ENCODE measurements at places on chromosomes 11 and 22.

- DNase-seq = no peak
Observed at GRCh38 chr11:127059286-127059685, 58.7 kb upstream of the KIRREL3 start.

GRCh38 chr11:32056438-32056837 lies 34.4 kb upstream of the RCN1 start:
- no peak for DNase-seq

DNA sequence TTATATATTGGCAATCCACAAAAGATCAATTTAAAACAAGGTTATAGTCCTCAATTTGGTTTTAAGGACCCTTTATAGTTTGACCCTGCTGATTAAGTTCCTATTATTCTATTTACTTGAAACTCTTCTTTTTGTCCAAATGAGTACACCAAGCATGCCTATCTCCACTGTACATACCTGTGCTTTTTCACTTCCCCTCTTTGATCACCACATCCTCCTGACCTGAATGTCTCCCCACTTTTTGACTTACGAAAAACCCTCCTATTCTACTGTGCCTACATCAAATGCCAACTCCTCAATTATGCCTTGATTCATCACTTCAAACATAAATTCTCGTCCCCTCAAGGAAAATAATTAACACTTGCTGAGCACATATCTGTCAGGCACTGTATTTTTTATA lies 113.5 kb downstream of the SOX6 start:
- DNase-seq = no peak

DNA sequence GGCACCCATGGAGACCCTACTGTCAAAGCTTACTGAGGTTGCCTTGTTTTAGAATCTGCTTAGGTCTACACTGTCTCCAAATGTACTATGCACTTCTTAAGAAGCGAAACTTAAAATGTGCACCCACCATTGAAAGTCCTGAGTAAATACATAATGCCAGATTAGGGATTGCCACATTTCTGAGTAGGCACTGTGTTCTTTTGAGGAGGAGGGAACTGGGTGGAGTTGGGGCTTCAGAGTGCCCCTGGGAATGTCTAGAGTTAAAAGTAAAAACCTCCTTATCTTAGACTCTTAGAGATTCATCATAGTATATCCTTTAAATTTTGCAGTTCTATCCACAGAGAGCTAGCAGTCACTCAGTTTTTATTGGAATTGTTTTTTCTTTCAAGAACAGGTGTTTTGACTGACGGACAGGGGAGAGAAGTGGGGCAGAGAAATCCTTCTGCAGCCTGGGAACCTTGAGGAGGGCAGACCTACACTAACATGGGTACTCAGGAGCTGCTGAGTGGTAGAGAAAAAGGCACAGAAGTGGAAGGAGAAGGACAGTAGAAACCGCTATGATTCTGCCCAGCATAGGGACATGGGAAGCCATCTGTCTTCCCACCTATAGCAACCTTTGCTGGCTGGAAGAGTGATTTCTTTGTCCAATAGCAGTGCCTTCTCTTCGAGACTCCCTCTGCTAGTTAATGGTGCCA lies 33.4 kb upstream of the MICAL2 start:
- DNase-seq = no peak

GRCh38 chr11:34356913-34357700 lies 703 bp downstream of the ABTB2 start:
- DNase-seq = peak; percentile 75

- DNase-seq = no peak
Observed at GRCh38 chr11:17519061-17519885, 24.9 kb downstream of the USH1C start.

- no peak for DNase-seq
Observed at GRCh38 chr11:62923601-62924411, 2.6 kb upstream of the CHRM1 start.

DNA sequence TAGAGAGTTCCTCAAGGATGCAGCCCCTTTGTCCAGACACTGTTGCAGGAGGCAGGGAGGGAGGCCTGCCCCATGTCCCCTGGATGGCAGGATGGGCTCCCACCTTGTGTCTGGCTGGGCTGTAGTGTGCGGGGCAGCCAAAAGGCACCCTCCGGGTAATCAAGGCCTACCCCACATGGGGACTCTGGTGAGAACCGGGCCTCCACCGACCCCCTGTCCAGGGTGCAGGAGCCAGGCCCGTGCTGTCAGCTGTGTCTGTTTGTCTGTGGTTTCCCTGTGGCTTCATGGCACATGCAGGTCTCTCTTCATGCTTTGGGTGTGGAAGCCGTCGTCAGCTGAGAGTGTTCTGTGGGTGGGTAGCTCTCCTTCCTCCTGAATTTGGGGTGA lies 1240.9 kb downstream of the BRD1 start:
- DNase-seq = no peak

DNA sequence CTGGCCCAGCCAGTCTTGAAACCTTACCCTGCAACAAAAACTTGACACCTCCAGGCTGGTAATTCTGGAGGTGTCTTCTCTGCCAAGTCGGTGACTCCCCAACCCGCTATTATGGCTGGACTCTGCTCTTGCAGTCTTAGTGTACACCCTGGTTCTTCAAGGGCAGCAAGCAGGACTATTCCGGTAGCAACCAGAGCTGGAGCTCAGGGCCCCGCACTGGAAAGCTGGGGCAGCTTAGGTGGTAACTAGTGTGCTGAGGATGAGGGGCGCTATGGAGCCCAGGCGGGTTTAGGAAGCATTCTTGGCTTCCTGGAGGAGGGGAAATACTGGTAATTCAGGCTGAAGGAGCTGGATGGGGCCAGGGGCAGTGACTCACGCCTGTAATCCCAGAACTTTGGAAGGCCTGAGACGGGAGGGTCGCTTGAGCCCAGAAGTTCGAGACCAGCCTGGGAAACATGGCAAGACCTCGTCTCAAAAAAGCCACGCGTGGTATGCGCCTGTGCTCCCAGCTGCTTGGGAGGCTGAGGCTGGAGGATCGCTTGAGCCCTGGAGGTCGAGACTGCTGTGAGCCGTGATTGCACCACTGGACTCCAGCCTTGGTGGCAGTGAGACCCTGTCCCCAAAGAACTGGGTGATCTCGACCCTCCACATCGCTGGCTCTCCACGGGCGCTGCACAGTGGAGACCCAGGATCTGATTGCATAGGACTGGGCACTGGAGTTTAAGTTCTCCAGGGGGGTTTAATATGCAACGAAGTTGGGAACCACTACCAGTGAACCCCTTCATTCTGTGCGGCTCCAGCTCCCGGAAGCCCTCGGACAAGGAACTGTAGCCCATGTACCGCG lies 10.6 kb upstream of the AIFM3 start:
- no peak for DNase-seq

- DNase-seq = no peak
Observed at GRCh38 chr11:110778343-110778742, 66.1 kb upstream of the ARHGAP20 start.

GRCh38 chr11:57668434-57668782 lies 494 bp downstream of the ZDHHC5 start:
- no peak for DNase-seq

DNA sequence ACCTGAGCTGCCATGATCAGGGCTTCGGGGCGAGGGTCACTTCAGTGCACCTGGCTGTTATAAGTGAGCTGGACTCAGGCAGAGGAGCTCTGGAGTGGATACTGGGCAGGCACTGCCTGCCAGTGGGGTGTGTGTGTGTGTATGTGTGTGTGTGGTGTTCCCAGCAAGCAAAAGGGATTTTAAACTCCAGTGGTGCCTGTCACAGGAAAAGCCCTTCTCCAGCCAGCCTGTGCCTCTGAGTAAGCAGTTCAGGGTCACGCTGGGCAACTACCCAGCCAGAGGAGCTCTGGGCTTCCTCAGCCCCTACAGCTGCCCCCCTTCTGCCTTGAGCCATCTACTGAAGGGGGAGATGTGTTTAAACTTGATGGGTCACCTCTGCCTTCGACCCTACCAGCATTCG lies 109.0 kb downstream of the OSBP2 start:
- no peak for DNase-seq

DNA sequence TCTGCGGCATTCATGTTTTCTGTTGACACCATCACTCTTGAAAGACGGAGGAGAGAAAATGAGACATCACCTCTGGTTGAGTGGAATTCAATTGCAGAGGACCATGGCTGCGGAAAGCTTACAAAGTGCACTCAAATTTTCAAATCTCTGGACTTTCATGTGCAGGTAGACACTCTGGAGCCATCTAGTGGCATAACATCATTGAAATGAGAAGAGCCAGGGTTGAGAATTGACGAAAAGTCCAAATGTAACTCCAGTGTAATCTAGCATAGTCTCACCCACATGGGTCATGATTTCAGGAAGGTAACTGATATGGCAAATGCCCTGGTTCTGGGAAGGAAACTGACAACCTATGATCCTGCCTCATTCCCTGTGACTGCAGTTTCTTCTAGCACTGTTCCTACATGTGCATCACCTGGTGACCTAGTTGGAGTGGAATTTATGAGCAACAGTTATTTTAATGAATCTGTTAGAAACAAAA lies 687.8 kb downstream of the KCNA4 start:
- peak; percentile 1 for DNase-seq

DNA sequence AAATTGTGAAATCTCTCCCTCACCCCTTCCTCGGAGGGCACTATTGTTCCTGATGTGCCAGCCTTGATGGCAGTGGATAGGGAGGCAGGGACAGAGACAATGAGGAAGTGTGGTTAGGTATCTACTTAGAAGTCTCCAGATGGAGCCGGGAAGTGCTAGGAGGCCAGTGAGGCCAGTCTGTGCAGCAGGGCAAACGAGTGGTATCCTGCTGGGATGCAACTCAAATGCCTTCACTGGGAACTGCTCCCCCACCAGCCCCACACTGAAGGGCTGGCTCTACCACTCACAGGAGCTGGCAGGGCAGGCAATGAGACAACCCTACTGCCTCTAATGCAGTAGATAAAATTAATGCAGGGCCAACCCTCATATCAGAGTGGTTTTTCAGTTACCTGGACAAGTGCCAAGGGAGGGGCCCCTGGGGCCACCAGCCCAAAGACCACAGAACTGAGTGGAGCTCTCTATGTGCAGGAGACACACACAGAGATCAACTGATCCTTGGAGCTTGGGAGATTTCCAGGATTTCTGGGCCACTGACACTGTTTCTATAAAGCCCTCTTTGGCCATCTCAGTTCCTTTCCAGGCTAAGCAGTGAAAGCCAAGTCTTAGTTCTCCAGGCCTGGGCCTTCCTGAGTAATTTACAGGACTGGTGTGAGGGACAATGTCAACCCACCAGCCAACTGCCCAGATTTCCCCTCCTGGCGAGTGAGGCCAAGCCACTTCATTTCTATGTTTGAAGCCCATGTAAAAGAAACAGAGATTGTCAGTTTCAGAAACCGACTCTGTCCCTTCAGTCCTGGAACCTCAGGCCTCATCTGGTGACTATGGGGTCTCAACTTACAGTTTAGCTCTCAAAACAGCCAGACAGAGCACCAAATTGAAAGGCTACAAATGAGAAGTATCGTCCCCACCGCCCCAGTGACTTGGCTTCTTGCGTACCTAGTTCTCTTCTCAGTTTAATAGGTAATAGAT lies 4.1 kb downstream of the MIF start:
- no peak for DNase-seq

GRCh38 chr11:116467823-116468222 lies 305.0 kb downstream of the BUD13 start:
- DNase-seq = no peak

- peak; percentile 75 for DNase-seq
Observed at GRCh38 chr22:24402460-24403192, 24.8 kb upstream of the ADORA2A start.

- no peak for DNase-seq
Observed at GRCh38 chr11:102927624-102927990, 27.9 kb downstream of the MMP13 start.

GRCh38 chr11:126465573-126466188 lies 110.2 kb downstream of the ST3GAL4 start:
- peak; percentile 57 for DNase-seq

GRCh38 chr11:441418-442274 lies at the start of gene ANO9:
ANO9 (minus strand) TSS chr11:442011; CDS start chr11:441926, 85 bp downstream.
- peak; percentile 68 for DNase-seq

- DNase-seq = no peak
Observed at GRCh38 chr22:26477341-26477731, 6.2 kb downstream of the HPS4 start.

DNA sequence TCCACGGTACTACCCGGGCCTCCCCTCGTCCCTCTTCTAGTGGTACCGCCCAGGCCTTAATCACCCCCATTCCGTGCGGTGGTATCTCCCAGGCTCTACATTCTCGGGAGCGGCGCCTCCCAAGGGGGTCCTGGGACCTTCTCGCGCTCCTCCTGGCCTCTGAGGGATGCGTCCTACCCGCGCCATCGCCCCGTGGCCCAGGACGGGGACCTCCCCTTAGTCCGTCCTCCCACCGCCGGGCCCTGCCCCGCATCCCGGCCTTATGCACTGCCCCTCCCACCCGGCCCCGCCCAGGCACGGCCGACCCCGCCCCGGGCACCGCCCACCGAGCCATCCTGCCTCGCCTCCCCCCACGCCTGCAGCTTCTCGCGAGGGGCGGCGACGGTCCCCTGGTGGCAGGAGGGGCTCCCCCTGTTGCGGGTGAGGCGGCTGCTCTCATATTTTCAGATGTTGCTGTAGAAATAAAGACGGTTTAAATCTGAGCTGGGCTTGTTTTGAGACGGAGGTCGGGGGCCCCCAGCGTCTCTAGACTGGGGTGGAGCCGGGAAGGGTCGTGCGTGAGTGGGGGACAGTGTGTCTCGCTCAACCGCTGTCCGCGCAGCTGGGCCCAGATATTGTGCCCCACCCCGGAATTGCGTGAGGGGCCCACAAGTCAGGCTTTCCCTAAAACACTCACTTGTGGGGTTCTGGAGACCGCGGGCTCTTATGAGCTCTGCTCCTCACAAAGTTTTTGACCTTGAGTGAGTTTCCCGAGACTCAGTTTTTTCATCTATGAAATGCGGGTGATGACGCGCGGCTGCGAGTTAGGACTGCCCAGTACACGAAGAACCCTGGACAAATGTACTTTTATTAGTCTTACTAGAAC lies 828 bp upstream of the RAB1B start:
- DNase-seq = peak; percentile 96

Data from SK-N-SH (cell line).